Left cardiac atrium (tissue), 4 donors: ENCODE measurements at places on chromosomes 6 and 20. TPM values are rescaled to one million over a fixed set of nuclear protein-coding genes. Genes with fewer than 3 reads are reported as not detected.
A peak's percentile ranks its signal among the peaks of the same experiment; 100 is the strongest.

Gene LRFN2
- total RNA-seq = not detected

Gene PCED1A
- total RNA-seq = 13.0 TPM

Gene PCNA
- total RNA-seq = 23.9 TPM

Gene SLC17A3
- total RNA-seq = not detected

Gene PTP4A1
- 41.1 TPM for total RNA-seq

Gene SNPH
- 5.5 TPM for total RNA-seq

Gene RSPH4A
- 0.12 TPM for total RNA-seq

Gene IP6K3
- 23.8 TPM for total RNA-seq

Gene BPIFB1
- total RNA-seq = not detected

Gene C20orf202
- total RNA-seq = 0.24 TPM

DNA sequence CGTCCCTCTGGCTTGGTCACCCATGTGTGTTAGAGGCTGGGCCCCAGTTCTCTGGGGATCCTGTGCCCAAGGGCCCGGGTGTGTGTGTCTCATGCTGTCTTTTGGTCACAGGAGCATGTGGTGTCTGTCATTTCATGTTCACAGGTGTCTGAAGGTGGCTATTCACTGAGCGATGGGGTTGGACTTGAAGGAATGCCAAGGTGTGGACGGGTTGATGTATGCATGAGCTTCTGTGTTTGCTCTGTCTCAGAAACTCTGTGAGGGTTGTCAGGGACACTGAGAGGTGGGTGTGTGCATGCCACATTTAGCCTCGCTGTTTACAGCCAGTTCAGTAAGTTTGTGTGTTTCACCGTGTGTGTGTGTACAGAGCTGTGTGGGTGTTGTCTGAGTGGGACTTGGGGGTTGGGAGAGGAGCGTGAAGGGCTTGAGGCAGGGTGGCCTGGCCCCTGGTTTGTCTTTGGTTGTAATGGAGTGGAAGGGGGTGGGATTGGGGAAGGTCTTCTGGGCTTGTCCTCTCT, 1.2 kb downstream of the DDR1 start:
- no peak for DNase-seq

- DNase-seq = no peak
Observed at GRCh38 chr20:59247731-59248684, 52.4 kb upstream of the EDN3 start.

DNA sequence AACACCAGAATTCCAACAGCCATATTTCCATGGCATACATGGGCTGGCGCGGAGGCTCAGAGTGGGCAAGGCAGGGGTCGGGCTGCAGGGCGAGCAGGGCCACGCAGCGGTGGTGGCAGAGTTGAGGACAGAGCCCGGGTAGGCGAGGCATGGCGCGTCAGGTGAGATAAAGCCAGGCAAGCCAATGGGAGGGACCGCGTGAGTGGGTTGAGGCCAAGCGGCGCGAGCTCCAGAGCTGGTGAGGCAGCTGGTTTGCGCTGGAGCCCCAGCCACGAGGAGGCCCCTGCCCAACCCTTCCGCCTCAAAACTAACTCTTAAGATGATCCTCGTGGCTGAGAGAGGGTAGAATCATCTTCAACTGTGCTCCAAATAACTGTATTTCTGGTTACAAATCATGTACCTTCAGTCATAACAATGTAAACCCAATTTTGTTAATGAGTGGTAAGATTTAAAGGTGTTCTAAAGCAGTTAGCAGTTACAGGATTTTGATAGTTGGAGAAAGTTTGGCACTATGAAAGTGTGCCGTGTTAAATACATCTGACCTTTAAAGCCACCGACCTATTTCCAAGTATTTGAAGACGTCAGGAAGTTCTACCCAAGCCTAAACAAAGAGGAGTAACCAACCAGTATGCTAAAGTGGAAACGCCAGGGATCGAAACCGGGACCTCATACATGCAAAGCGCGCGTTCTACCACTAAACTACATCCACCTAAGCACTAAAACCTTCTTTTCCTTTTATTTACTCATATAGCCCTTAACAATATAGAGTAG, 107.9 kb downstream of the GPX5 start:
- DNase-seq = no peak

- peak; percentile 68 for DNase-seq
Observed at GRCh38 chr6:111534231-111534751, 51.3 kb upstream of the REV3L start.

DNA sequence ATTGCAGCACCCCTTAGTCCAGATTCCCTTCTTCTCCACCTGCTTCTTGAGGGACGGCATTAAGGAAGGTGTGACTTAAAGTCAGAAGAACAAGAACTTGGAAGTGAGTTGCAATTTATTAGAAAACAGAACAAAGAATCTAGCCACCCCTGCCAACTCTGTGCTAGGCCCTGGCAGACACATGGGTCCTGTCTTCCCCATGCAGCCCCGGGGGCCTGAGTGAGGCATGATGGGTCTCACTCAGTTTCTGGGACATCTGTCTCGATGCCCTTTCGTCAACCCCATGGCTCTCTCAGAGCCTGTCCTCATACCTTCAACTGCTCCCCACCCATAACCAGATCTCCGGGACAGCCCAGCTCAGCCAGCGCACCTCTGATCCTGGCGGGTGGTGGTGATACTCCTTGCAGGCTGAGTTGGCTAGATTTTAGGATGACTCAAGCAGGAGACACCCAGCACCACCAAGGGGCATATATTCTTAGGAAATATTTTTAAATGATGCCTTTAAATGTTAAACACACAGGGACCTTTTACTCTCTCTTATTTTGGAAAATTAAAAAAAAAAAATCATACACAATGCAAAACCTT, 143.2 kb upstream of the RNF24 start:
- DNase-seq = no peak

GRCh38 chr20:36153736-36154699, 522 bp upstream of the EPB41L1 start:
- peak; percentile 92 for DNase-seq

- DNase-seq = no peak
Observed at GRCh38 chr6:75282706-75283105, 1.9 kb downstream of the TMEM30A start.

GRCh38 chr20:50297498-50298376, 107.1 kb downstream of the CEBPB start:
- DNase-seq = no peak

DNA sequence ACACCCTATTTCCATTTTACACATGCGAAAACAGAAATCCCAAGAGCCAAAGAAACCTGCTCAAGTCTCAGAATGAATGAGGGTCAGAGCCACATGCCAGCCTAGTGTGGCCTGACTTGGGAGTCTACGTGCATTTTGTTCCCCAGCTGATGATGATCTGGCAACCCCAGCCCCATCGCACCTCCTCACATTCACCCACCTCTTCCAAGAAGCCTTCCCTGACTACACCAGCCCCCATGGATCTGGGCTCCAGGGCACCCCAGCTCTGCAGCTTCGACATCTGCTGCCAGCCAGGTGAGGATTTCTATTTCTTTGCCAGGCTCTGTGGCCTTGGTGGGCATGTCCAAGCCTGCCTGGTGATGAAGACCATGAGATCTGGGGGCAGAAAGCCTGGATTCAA, 41.0 kb downstream of the ANGPT4 start:
- DNase-seq = no peak

DNA sequence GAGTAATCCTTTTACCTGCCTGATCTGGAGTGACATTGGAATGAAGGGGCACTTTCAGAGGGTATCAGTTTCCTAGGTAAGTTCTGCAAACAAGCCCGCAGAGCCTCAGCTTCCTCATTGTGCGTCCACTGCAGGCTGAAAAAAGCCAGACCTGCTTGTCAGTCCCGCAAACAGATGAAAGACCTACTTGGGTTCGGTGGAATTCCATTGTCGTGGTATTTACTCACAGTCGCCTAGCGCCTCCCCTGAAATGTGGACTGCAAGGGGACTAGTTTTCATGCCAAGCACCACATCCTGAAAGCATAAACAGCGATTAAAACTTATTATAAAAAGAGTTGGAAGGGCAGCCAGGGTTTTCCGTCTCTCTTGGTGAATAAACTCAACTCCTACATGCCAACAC, 121.5 kb downstream of the PAX1 start:
- no peak for DNase-seq

- peak; percentile 42 for DNase-seq
Observed at GRCh38 chr6:167141667-167142432, 15.9 kb downstream of the GPR31 start.

DNA sequence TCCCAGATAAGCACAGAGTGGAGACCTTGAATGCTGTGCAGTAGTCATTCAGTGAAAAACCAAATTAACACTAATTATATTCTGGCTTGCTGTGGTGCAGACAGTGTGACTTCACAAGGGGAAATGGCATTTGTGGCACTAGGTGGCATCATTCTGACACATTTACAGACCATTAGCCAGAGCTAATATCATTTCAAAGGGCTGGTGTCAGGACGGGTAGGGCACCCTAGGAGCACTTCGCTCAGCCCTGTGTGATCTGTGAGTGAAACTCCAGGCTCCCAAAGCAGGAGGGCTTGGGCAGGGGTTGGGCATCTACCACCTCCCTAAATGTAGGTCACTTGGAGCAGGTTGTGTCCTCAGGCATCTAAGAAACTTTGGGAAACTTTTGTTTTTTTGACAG, 555.8 kb downstream of the PKHD1 start:
- no peak for DNase-seq

DNA sequence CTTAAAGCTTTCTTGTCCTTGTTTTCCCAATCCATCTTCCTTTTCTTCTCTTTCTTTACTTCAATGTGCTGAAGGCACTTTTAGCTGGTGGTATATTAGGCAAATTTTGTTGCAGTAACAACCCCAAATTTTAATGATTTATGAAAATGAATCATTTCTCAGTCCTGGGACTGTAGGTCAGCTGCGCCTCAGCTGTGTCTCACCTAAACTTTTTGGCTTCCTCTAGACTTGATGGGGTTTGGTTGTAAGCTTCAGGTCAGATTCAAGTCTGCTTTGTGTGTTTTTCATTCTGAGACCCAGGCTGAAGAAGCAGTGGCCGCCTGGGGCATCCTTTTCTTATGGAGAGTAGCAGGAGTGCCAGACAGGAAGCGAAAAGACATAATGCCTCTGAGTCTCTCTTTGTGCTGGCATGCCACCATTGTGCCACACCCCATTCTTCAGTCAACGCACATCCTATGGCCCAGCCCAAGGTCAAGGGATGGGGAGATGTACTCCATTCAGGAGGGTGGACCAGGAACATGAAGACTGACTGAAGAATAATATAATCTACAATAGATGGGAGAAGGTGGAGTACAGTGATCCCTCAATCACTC, 28.9 kb upstream of the CD83 start:
- DNase-seq = no peak

GRCh38 chr6:88449770-88450169, 283.6 kb upstream of the CNR1 start:
- no peak for DNase-seq

- DNase-seq = no peak
Observed at GRCh38 chr6:164345327-164345726, 930.8 kb downstream of the QKI start.

DNA sequence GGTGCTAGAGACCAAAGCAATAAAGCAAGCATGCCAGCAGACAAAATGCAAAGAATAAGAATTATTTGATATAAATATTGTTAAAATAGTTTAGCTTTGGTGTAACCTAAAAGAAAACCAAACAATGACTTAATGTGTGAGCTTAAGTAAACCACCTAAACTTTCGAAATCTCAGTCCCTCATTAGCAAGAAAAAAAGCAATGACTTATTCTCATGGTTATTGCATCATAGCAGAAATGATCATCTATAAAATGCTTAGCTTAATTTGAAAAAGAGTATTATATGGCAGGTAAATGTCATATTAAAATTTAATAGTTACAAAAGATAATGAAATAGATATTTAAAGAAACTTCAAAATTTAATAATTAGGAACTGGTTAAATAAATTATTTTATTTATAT, 1395.7 kb upstream of the EYS start:
- DNase-seq = no peak

GRCh38 chr20:63449025-63449424, 23.4 kb downstream of the KCNQ2 start:
- no peak for DNase-seq

DNA sequence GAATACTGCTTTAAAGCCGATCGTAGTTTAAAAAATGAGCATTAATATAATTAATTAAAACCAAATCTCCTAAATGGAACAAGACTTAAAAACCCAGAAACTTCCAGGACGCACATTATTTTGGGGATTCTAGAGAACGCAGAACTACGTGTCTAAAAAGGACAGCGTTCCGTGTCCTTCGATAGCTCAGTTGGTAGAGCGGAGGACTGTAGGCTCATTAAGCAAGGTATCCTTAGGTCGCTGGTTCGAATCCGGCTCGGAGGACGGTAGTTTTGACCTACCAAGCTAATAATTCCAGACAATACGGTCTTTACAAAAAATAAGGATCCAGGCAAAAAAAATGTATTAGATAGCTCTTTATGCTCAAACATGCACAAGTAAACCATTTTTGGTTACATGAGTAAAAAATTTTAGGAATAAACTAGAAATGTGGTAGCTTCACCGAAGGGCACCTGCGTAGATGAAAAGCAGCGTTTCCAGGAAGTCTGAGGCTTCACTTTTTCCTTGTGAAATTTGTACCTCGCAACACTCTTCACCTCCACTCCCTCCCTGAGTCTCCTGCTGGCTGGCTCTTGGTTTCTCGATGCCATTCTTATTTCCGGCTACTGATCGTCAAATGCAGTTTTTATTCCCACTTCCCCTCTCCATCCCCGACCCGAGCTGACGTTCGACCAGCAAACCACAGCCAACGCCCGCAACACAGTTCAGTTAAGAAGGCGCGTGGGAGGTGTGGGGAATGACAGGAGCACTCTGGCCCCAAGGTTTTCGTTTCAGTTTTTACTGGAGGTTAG, 19.6 kb upstream of the ABT1 start:
- no peak for DNase-seq

- no peak for DNase-seq
Observed at GRCh38 chr20:60056407-60057122, 98.3 kb downstream of the CDH26 start.

DNA sequence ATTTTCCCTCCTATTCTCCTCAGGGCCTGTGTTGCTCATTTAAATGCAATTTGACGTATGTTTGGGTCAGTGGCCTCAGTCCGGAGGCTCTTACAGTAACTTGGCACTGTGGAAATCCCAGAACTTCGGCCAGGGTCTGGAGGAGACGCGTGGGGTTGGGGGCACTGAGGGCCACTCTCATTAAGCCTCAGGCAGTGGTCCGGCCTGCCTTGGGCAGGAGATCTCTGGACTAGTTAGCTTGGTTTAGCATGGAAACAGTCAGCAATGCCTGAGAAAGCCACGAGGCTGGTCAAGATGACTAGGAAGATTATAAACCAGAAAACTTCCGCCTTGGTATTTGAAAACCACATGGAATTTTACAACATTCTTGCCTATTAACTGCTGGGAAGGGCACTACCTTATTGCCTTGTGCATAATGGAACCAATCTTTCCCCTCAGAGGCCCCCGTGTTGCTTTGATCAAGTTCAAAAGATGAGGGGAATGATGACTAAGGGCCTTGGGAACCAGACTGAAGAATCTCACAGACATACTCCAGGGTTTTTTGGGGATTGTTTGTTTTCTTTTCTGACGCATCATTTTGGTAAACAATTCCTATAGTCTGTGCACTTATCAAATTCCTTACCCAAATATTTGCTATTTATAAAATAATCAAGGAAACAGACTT, 206.0 kb upstream of the PREP start:
- no peak for DNase-seq
